ENCODE measurements at places on chromosomes 12 and 14.

- no peak for ATAC-seq
Measured at GRCh38 chr14:23523229-23524016, 28.1 kb downstream of the ZFHX2 start.

GRCh38 chr12:20950248-20950647, 139.7 kb downstream of the SLCO1B3 start:
- no peak for ATAC-seq

- ATAC-seq: no peak
Measured at GRCh38 chr12:130375296-130376287, 37.9 kb downstream of the PIWIL1 start.

- no peak for ATAC-seq
Measured at GRCh38 chr12:52833922-52834726, at the start of gene KRT79. KRT79 (minus strand) TSS chr12:52834311; CDS start chr12:52834260, 51 bp downstream.

GRCh38 chr12:81079280-81080076, 1.6 kb downstream of the ACSS3 start:
- ATAC-seq: no peak

GRCh38 chr14:33950320-33951182, at the start of gene EGLN3:
EGLN3 (minus strand) TSS chr14:33951074; CDS start chr14:33950752, 322 bp downstream.
- peak; percentile 49 for ATAC-seq

DNA sequence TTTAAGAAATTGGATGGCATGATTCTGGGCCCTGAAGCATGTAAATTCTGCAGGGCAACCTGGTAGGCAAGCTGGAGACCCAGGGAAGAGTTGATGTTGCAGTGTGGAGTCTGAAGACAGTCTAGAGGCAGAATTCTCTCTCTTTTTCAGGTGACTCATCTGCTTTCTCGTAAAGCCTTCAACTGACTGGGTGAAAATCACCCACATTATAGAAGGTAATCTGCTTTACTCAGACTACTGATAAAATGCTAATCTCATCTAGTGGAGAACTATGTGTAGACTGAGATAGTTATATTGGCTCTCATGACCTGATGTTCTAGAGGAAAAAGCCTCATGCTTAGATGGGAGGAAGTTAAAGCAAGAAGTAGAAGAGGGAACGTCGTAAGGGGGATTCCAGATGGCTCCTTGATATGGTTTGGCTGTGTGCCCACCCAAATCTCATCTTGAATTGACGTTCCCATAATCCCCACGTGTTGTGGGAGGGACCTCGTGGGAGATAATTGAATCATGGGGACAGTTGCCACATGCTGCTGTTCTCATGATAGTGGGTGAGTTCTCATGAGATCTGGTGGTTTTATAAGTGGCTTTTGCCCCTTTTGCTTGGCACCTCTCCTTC, 723.8 kb downstream of the BCL11B start:
- ATAC-seq: peak; percentile 82

- ATAC-seq: no peak
Measured at GRCh38 chr12:94571556-94571955, 78.8 kb downstream of the TMCC3 start.

DNA sequence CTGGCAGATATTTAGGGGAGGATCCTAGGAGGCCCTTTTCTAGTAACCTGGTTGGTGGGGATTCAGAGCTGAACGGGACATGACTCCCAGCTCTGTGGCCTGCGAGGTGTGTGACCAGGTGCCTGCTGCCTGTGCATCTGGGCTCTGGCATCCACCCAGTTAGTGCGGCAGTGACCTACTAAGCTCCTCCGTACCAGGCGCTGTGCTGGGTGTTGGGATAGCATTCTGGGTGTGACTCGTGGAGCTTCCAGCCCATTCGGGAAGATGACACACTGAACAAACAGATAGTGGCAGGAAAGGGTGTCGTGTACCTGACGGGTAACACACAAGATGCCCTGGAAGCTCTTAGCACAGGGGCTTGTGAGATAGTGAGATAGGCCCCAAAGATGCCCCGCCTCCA, 80.9 kb downstream of the ACACB start:
- no peak for ATAC-seq

DNA sequence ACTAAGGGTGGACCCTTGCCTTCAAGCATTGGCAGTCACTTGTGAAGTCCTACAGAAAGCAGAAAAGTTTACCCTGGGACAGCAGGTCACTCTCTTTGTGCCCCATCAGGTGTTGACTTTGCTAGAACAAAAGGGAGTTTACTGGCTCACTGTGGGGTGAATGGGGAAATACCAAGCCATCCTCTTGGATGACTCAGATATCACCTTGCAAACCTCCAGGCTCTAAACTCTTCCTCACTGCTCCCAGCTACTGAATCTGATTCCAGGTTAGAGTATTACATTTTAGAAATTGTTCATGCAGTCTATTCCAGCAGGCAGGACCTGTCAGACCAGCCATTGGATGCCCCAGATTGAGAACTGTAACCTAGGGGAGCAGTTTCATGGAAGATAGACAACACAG, 7.3 kb upstream of the EDDM3B start:
- ATAC-seq: no peak

GRCh38 chr12:47272412-47273190, 192.8 kb upstream of the AMIGO2 start:
- ATAC-seq: no peak

- no peak for ATAC-seq
Measured at GRCh38 chr14:102194856-102195255, 55.2 kb downstream of the WDR20 start.

DNA sequence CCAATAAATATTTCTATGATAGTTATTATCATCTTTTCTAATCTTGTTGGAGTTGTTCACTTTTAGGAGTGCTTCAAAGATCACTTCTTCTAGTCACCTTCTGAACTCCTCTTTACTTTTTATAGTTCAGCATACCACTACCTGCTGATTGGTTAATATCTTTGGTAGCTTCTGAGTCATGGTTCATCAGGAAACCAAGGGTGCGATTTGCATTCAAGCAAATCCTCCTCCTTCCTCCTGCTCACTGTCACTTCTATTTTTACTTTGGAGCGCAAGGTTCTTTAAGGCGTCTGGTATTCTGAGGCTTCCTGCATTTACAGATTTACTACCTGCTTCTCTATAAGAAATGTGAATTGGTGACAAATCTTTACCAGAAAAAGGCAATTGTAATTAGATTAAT, 24.0 kb downstream of the SYT1 start:
- no peak for ATAC-seq

- no peak for ATAC-seq
Measured at GRCh38 chr12:112820796-112821195, 29.2 kb downstream of the RPH3A start.

DNA sequence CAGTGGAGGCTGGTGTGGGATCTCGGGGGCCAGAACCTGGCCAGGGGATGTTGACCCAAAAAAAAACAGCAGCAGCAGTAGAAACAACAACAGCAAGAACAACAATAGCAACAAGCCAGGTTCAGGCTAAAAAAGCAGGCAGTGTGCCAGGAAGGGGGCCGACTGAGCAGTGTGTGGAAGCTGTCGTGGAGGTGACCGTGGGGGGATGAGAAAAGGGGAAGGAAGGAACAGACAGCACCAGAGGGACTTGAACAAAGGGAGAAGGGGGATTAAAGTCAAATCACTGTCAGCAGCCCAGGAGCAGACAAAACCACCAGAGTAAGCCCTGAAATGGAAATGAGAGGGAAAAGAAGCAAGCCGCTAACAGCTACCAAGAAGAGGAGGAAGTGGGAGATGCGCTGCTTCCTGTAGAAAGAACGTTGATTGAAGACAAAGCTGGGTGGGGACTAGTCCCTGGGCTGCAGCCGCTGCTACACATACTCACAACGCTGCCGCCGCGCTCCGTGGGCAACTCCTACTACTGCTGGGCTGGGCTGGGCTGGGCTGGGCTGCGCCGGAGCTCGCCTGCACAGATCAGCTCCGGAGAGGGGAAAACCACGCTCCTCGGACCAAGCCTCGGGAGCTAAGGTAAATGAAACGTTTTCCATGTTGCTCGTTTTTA, at the start of gene GNG2:
Gene GNG2 (plus strand): TSS at position 449 of the 661 bp plus-strand sequence. CDS start 90,067 bp downstream, outside the sequence.
- peak; percentile 88 for ATAC-seq

DNA sequence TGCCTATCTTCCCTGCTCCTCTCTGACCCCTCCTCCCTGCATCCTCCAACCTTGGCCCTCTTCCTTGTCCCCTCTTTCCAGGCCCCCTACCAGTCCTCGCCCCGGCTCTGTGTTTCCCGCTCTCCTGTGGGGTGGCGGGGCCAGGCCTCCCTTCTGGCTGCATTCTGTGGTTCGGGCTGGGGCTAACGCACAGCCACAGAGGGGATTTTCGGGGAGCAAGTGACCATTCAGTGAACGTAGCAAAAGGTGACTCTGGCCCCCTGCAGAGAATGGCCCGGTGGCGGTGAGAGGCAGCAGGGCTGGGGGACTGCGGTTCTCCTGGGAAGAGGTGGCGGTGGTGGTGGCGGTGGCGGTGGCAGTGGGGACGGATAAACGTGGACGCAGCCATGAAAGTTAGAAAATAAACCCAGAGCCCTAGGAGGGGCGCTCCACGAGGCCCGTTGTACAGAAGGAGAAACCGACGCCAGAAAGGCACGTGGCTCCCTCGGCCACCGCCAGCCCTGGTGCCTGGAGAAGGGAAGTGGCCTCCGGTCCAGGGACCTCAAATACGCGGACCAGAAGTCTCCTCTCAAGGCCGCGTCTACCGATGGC, 269.6 kb downstream of the ADGRD1 start:
- ATAC-seq: no peak

- no peak for ATAC-seq
Measured at GRCh38 chr12:132342251-132343227, 13.2 kb upstream of the GALNT9 start.

- ATAC-seq: no peak
Measured at GRCh38 chr12:50195832-50196231, 28.7 kb upstream of the CERS5 start.

GRCh38 chr12:113463746-113464451, 7.8 kb downstream of the LHX5 start:
- no peak for ATAC-seq

- ATAC-seq: no peak
Measured at GRCh38 chr14:83425138-83425537, 1891.5 kb upstream of the SEL1L start.

DNA sequence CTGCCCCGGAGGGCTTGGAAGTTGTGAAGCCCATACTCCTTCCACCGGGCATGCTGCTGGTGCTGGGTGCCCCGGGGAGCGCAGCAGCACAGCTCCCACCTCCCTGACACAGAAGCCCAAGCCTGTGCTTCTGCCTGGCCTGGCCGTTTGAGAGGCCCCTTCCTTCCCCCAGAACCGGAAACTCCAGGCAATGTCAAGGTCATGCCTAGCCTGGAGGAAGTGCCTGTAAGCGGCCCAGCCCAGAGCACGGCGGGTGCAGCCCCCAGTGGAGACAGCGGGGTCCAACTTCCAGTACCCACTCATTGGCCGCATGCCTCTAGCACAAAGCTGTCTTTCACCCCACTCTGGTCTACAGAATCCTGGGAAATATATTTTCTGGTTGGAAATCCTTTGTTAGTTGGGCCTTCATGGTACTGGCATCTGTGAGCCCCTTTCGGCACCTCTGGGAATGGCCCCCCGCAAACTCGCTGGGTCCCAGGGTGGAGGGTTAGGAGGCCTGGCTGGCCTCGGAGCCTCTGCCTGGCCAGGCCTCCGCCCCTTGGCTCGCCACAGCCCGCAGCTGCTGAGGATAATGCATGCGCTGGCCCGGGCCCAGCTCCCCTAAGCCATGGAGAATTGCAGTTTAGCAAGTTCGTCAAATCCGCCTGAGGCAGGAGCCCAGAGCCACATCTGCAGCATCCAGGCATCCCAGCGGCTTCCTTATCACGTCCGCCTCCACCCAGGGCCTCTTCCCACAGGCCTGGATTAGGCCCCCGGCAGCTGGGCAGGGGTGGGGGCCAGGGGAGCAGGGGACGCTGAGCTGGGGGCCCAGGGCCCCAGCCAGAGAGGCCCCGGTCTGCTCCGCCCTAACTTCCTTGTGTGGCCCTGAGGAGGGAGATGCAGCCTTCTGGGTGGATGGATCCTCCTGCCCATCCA, 48.9 kb upstream of the DLK1 start:
- no peak for ATAC-seq

GRCh38 chr12:65998536-65999530, 131.7 kb downstream of the LLPH start:
- ATAC-seq: no peak

DNA sequence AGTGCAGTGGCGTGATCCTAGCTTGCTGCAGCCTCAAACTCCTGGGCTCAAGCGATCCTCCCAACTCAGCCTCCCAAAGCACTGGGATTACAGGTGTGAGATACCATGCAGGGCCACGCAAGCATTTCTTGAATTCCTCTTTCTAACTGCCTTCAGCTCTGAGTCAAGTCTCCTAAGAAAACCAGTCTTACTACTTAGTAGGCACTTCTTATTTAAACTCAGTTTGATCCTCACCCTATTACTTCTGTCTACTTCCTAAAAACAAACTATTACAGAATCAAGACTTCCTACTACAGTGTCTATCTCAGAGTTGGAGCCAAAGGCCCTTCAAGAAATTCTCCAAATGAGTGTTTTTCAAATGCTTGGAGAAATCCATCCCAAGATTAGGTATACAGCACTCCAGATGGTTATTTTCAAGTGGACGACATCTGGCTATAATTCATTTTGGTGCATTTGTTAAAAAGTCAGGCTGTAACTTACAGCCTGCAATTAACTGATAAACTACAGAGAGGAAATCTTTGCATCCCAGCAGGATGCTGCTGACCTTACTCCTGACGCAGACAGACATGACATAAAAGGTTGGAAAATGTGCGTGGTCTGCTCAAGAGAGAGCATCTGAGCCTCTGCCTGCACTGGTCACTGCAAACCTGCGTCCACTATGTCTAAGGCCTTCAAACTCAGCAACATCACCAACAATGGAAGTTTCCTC, 34.7 kb downstream of the SSH1 start:
- no peak for ATAC-seq

DNA sequence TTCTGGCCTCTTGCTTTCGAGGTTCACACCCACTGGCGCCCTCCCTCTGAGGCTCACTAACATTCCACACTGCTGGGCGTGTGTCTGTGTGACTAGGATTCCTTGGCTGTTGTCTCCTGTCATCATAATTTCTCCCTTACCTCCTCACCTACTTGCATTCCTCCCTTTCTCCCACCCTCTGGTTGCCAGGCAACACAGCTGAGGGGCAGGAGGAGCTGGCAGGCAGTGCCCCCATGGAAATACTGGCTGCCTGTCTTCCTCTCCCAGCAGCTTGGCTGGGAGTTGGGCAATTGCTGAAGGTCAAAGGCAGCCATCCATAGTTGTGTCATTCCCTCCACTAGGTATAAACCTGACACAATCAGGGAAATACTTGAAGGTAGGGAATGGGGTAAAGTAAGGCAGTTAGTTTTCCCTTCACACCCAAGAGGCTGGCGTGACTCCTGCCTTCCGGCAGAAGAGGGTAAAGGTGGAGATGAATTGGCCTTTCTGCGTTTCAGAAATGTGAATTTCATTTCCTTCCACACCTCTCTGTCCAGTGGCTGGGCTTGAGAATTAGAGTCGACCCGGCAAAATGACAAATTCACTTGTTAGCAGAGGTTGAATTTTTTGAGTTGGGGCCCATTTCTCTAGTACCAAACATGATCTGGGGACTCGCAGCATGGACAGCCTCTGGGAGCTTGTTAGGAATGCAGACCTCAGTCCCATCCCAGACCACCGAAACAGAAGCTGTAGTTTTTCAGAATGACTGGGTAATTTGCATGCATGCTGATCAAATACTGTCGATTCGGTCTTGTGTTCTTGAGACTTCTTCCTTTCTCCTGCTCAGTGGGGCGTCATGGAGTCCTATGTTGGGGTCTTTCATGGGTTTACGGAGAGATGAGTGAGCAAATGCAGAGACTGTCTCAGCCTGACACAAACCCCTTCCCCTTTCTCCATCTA, 24.3 kb upstream of the EMP1 start:
- ATAC-seq: no peak

GRCh38 chr14:73741876-73742519, 27.8 kb upstream of the PNMA1 start:
- ATAC-seq: peak; percentile 24
